ENCODE measurements at places on chromosomes 4 and X.

- no peak for DNase-seq
Observed at GRCh38 chrX:105277132-105277531, 56.6 kb upstream of the TEX13A start.

DNA sequence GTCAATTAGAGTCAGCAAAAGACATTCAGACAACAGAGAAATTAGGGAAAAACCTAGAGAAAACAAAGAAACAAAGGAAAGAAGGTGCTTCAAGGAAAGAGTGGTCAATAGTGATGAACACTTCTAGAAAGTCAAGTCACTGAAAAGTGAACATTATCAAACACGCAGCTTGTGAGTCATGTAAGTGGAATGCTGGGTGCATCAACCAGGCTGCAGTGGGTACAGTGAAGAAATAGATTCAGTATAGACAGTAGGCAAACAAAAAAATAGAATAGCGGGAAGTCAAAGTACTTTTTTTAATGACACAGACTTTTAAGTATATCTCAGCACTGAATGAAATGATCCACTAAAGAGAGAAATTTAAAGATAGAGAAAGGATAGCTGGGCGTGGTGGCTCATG is 245.8 kb downstream of the ARHGAP24 start:
- no peak for DNase-seq

DNA sequence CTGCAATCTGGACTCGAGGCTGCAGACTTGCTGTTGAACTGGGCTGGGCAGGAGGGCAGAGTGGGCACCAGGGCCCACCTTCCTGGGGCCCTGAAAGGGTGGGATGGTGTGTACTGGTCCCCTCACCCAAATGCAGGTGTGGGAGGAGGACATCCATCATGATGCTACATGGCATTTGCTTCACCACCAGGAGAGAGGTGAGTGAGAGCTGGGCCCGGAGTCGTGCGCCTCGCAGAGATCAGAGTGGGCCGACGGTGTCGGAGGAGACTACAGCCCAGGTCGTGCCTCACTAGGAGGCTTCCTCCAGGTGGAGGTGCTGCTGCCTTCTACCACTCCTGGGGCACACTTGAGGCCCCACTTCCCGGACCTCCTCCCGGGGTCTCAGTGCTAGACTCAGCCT is 50.3 kb downstream of the SCML1 start:
- no peak for DNase-seq

DNA sequence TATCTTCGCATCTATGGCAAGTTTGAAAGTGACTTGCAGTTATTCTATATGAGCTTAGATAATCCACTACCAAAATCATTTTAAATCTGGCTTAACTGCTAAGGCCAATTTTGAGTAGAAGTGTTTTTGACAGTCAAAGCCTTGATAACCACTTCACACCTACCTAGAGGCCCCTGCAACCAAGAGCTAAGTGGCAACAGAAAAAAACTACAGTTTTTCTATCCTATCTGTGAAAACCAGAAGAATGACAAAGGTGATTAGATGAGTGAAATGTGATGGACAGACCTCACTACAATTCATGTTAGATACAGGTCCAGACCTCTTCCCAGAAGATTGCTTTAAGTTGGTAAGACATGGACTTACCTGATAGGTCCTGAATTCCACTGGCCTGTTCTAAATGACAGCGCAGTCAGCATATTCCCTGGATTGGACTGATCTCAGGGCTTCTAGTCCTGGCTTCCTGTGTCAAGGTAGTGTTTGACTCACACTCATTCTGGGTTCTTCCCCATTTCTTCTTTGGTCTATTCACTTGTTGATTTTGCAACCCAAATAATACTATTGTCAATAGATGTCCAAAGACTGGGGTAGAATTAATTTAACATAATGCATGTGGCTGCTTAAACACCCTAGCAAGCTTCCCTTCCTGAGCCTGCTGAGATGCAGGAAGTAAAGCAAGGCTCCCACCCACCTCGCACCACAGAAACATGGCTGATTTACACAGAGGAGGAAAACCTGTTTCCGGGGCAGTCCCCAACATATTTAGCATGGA is 65.1 kb downstream of the PPP3CA start:
- DNase-seq = no peak

DNA sequence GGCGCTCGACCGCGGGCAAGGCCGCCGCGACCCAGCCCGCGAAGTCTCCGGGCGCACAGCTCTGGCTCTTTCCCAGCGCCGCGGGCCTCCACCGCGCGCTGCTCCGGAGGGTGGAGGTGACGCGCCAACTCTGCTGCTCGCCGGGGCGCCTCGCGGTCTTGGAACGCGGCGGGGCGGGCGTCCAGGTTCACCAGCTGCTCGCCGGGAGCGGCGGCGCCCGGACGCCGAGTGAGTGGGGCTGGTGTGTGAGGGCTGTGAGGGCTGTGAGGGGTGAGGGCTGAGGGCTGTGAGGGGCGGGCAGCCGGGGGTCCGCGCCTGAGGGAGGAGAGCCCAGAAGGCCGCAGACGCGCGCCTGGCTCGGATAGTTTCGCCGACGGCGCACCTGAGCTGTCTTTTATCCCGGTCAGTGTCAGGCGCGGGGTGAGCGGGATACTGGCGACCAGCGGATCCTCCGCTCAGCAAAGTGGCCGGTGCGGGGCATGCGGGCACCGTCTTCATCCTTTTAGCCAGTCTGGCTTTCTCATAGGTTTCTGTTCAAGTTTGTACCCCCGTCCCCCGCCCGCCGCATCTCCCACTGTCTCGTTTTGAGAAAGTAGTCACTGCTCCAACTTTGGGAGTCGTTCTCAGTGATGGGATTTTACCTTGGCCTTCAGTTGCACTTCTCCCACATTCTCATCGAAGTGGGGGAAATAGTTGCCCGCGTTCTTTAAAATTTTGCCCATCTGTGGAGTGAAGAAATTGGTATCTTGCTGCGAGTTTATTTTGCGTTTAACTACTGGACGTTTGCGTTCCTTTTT is 586 bp downstream of the HERC5 start:
- peak; percentile 11 for DNase-seq

DNA sequence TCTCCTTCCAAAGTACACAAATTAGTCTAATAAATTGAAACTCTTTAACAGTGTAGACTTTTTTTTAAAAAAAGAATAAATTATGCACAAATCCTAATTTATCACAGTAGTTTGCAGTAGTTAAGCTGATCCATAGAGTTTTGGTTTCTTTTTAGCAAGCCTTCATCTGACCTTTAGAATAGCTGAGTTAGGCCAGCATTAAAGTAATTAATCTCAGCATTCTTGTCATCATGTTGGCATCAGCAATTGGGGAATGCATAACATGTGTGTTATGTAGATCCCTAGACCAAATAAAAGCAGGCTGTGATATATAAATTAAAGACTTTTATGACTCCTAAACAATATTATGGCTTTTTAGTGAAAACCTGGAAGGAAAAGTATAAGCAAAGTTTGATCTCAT is 426.5 kb upstream of the PABPC4L start:
- no peak for DNase-seq

DNA sequence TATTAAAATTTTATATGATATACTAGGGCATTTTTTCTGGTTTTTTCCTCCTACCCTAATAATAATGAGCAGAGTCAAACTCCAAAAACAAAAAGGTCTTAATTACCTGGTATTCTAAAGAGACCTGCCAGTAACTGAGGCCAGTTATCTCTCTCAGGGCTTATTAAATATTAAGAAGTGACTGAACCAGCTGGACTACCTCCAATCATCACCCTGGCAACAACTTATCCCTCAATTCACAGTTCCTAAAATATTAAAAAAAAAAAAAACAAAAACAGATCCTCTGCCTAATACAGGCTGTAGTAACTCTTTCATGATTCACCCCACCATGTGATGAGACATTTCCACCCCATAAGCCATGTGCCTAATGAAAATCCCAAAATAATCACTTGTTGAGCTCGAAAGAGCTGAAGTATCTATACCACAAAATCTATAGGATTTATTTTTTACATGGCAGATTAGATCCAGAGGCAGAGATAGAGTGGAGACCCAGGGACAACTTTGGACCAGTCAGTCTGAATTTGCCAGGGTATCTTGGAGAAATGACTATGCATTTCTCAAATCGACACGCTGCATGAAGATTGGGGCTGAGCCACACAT is 698.0 kb downstream of the FAT4 start:
- no peak for DNase-seq

- no peak for DNase-seq
Observed at GRCh38 chrX:67207912-67208311, 335.9 kb upstream of the AR start.

DNA sequence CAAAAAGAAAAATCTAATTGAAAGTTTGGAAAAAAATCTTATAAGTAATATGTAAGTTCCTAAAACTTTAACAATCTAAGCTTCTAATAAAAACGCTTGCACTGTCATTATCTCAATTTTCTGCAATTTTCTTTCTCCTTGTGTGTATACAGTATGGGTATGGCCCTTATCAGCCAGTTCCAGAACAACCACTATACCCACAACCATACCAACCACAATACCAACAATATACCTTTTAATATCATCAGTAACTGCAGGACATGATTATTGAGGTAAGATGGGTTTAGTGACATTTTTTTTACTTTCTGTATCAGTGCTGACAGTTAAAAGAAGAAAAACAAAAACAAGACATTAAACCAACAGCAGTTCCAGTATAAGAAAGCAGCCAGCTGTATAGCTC is 4.9 kb downstream of the STATH start:
- no peak for DNase-seq
